ENCODE measurements at places on chromosomes 13 and 19. TPM values are rescaled to one million over a fixed set of nuclear protein-coding genes. Genes with fewer than 3 reads are reported as not detected.
A peak's percentile ranks its signal among the peaks of the same experiment; 100 is the strongest.

ZNF57 gene
- total RNA-seq = 4.2 TPM

HCN2 gene
- 0.84 TPM for total RNA-seq

PSG1 gene
- not detected for total RNA-seq

GRCh38 chr13:40181203-40181845, 485.1 kb downstream of the FOXO1 start:
- no peak for DNase-seq

DNA sequence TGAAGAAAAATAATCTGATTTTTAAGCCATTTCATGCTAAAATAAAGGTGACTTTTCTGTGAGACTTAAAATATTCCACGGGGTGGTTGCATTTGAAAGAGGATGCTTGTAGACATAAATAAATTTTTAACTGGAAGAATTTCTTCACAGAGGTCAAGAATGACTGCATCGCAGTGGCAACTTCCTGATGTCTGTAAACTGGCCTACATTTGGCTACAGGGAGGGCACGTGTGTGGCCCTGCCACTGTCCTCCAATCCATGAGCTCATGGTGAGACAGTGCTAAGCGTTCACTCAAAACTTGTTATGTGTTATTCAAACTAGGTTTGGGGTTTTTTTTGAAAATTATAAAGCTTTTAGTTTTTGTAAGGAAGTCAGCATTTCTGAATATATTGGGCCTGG, 1089.3 kb downstream of the EFNB2 start:
- DNase-seq = no peak

DNA sequence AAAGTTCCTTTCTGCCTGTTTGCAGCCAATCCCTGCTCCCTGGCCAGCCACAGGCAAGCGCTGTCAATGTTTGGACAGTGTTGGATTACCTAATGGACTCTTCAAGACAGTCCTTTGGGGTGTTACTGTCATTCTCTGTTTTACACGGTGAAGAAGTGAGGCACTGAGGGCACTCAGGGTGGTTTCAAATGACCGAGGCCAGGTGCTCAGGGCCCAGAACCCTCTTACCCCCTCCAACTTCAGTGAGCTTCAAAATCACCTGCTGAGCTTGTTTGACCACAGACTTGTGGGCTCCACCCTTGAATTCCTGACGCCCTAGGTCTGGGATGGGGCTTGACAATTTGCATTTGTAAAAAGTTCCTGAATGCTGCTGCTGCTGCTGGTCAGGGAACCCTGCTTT, 97.9 kb downstream of the GGACT start:
- DNase-seq = no peak

- DNase-seq = peak; percentile 71
Measured at GRCh38 chr19:58544591-58545285, 874 bp downstream of the TRIM28 start.

Measured in neural crest cell (in vitro differentiated cells).